Metanephros (tissue), 2 donors: ENCODE measurements at places on chromosomes 2 and 18. TPM values are rescaled to one million over a fixed set of nuclear protein-coding genes. Genes with fewer than 3 reads are reported as not detected.

The PTPRN gene
- total RNA-seq = 0.88 TPM

The CMPK2 gene
- total RNA-seq = 7.6 TPM

The IL36G gene
- not detected for total RNA-seq

The CCDC74A gene
- 20.4 TPM for total RNA-seq

The IL1A gene
- 0.41 TPM for total RNA-seq

The WNT10A gene
- 2.0 TPM for total RNA-seq

The SRD5A2 gene
- total RNA-seq = 0.06 TPM

The DOK6 gene
- total RNA-seq = 15.8 TPM

The KCNK3 gene
- total RNA-seq = 6.7 TPM

The DIPK1C gene
- total RNA-seq = 1.2 TPM

The GPATCH11 gene
- total RNA-seq = 5.0 TPM

The HJURP gene
- 13.3 TPM for total RNA-seq

The CFAP65 gene
- 0.23 TPM for total RNA-seq

The GPAT2 gene
- 2.0 TPM for total RNA-seq

The ST6GAL2 gene
- 21.7 TPM for total RNA-seq

The KCNG2 gene
- total RNA-seq = 1.4 TPM

The LAMA3 gene
- total RNA-seq = 2.3 TPM

The NEB gene
- total RNA-seq = 313 TPM

The MCEE gene
- 30.0 TPM for total RNA-seq

The ICOS gene
- total RNA-seq = 0.23 TPM

The LYPD6B gene
- total RNA-seq = 13.0 TPM

The SNTG2 gene
- total RNA-seq = 1.6 TPM

The FAHD2A gene
- 46.1 TPM for total RNA-seq

The UGP2 gene
- 87.3 TPM for total RNA-seq

The SKA1 gene
- total RNA-seq = 3.3 TPM

The CCT4 gene
- 150 TPM for total RNA-seq

The COL6A3 gene
- 455 TPM for total RNA-seq
